Cerebellum (tissue), 4 donors: ENCODE measurements at places on chromosomes 6 and 20. TPM values are rescaled to one million over a fixed set of nuclear protein-coding genes. Genes with fewer than 3 reads are reported as not detected.

The ZNF334 gene
- total RNA-seq, result 30.8 TPM

The TRIM31 gene
- total RNA-seq, result not detected

The LINC00237 gene
- total RNA-seq, result 0.45 TPM

The SRC gene
- total RNA-seq, result 29.4 TPM

The HCRTR2 gene
- 10.2 TPM for total RNA-seq

The SYNCRIP gene
- total RNA-seq, result 95.2 TPM

DNA sequence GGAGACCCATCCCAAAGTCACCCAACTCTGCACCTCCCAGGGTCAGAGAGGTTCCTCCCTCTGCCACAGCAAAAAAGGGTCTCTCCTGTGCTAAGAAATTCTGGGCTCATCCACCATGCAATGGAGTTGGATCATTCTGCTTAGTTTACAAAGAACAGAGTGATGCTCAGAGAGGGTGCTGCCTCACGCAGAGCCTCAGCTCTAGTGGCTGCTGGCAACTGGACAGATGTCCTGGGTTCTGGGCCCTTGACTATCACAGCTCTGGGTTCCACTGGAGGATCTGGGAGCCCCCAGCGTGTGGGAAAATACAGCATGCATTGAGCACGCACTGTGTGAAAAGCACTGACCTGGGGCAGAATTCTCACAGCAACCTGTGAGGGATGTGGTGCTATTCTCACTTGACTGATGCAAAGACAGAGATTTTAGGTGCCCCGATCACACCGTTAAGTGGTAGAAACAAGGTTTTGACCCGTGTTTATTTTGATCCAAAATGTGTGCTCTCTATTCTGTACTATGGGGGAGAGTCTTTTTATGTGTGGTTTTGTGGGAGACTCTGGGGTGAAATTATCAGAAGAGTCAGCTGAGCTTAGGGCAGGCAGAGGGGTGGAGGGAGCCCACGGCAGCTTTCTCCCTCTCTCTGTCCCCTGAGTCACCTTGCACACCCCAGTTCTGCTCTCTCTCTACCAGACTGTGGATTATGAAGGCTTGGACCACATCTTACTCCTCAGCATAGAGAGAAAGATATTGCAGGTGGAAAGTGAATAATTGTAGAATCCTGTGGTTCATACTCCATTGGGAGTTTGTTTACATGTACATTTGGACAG, 19.9 kb downstream of the TREML4 start:
- no peak for DNase-seq

GRCh38 chr6:127608554-127609270, 31.7 kb downstream of the C6orf58 start:
- no peak for DNase-seq

- DNase-seq, result no peak
Measured at GRCh38 chr6:34425132-34425497, 754 bp downstream of the RPS10 start.

DNA sequence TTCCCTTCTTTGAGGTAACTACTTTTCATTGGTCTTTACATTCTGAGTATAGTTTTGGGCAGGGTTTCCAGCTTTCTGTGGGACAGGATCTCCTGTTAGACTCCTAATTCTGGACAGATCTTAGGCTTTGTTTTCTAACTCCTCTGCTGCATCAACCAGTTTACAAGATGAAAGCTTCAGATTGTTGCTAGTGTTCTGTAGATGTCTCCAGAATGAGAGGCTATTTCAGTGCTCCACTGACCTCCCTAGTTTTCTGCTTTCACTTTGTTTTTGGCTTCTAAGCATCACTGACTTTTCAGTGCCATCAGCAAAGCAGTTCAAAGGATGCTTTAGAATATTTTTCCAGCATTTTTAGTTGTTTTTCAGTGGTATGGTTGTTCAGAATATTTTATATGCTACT, 101.4 kb downstream of the LIN28B start:
- DNase-seq, result no peak

DNA sequence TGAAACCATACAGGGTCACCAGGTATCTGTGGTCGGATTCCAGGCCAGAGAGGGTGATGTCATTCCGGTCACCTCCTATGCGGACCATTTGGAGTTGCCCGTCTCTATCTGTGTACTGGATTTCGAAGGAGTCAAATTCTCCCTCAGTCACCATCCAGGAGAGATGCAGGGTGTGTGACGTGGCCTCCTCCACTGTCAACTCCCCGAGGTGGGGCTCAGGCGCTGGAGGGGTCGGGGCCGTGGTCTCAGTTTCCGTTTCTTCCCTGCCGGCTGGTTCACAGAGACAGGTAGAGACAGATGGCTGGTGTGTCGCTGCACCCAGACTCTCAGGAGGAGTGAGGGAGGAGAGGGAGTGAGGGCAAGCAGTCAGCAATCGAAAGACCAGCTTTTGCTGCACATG, 30.7 kb downstream of the CYP21A2 start:
- no peak for DNase-seq

DNA sequence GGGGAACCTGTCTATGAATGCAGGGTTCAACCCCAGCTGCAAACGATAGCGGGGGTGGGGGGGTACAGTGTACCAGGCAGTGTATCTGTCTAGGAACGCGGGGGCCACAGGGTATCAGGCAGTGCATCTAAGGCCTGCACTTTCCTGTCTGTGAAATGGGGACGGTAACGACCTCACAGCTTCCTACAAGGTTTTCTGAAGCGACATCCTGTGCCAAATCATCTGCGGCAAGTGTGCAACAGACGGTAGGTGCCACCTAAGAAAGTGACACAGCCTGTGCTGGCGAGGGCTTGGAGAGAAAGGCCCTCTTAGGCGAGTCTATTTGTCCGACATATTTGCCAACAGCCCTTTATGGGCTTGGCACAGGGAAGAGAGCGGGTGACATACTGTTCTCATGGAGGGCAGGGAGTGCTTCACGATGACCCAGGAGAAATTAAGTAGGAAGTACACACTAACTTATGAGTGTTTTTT, 3.8 kb downstream of the DIDO1 start:
- DNase-seq, result no peak

DNA sequence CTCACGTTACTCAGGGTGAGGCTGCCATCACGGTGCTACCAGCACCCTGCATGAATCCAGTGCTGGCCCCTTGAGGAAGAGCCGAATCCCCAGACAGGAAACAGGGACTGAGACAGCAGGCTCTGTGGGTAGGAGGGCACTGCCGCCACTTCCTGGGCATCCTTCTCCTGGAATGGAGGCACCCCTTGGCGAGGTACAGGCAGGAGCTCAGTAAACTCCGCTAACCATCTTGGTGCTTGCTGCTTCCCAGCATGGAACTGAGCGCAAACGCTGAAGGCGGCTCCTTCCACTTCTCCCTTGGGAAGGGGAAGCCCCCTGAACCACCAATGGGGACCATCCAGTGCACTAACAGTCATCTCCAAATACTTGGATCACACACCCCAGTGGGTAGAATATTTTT, 13.5 kb upstream of the CCDC167 start:
- DNase-seq, result no peak

- no peak for DNase-seq
Measured at GRCh38 chr6:160198606-160199211, 59.9 kb downstream of the SLC22A2 start.

GRCh38 chr6:157302736-157303135, 20.6 kb downstream of the TMEM242 start:
- no peak for DNase-seq

- DNase-seq, result no peak
Measured at GRCh38 chr20:31759836-31760518, 20.9 kb downstream of the TPX2 start.

DNA sequence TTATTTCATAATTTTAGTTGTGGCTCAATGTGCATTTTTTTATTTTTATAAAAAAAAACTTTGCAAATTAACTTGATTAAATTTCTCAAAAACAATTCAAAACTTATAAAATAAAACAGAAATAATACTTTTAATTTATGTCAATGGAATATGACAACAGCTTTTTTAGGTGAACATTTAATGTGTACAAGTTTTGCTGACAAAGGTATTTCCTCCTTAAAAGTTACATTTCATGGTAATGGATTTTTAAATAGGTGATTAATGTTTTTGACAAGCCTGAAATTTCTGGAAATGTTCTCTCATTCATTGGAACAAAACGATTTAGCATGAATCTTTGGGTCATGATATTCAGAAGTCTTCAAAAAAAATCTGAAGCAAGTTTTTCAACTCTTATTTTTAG, 1160.0 kb downstream of the HACE1 start:
- DNase-seq, result no peak

GRCh38 chr6:37594895-37595294, 95.2 kb upstream of the CCDC167 start:
- no peak for DNase-seq

DNA sequence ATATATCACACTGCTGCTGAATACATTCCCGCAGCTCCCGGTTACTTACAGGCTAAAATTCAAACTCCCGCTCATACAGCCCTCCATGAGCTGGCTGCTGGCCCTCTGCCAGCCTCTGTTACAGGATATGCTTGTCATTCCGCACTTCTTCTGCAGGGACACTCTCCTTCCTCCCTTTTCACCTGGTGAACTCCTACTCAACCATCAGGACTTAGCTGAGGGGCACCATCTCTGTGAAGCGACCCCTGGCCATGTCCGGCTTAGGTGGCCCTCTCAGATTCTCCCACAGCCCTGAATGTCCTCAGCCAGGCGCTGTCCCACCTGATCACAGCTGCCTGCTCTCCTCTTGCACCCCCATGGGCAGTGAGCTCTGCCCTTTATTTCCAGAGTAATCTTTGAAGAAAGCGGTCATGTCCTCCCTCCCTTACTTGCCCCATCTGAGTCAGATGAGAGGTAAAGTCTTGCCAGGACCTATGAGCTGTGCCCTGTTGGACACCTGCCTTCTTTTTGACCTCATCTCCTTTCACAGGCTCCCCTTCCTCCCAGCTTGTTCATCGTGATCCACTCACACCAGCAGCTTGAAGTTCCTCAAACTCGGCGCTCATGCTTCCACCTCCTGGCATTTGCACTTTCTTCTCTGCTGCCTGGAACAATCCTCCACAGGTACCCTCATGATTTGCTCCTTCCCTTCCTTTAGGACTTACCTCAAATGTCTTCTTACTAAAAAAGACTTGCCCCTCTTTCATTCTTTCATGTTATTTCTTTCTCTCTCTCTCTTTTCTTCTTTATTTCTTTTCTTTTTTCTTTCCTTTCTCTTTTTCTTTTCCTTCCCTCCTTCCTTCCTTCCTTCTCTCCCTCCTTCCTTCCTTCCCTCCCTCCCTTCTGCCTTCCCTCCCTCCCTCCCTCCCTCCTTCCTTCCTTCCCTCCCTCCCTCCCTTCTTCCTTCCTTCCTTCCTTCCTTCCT, 5.6 kb downstream of the CYP24A1 start:
- DNase-seq, result no peak

DNA sequence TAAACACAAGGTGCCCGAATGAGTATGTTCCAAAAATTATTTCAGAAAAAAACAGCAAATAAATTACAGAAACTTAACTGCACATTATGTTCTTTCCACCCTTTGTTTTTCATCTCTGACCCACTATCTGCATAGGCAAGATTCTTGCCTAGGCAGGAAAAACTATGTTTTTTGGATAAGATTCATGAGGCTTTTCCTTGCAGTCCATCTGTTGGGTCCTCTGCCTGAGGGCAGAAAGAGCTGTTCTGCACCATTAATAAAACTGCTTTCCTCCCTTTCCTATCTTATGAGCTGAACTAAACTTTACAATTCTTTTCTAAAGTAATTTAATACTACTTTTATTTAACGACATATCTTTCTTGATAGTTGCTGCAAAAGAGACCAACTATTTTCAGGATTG, 21.1 kb downstream of the ENPP1 start:
- no peak for DNase-seq

DNA sequence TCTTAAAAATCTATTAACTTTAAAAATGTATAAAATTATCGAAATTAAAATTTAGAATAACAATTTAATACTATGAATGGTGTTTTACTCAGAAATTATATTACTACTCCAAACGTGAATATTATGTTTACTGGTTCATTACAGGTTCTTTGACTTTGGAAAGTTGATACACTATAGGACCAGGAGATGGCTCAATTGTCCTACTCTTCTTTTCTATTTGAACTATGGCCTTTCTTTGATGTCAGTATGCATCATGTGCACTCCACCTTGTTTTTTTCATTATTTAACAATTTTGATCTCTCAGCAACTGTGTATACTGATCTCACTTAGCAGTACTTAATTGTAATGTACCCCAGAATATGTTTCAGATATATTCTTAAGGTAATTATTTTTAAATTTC, 391.5 kb upstream of the MANEA start:
- DNase-seq, result no peak

- no peak for DNase-seq
Measured at GRCh38 chr20:46085179-46085851, 4.4 kb downstream of the NCOA5 start.

- DNase-seq, result no peak
Measured at GRCh38 chr6:64717281-64717680, 989.7 kb downstream of the EYS start.

DNA sequence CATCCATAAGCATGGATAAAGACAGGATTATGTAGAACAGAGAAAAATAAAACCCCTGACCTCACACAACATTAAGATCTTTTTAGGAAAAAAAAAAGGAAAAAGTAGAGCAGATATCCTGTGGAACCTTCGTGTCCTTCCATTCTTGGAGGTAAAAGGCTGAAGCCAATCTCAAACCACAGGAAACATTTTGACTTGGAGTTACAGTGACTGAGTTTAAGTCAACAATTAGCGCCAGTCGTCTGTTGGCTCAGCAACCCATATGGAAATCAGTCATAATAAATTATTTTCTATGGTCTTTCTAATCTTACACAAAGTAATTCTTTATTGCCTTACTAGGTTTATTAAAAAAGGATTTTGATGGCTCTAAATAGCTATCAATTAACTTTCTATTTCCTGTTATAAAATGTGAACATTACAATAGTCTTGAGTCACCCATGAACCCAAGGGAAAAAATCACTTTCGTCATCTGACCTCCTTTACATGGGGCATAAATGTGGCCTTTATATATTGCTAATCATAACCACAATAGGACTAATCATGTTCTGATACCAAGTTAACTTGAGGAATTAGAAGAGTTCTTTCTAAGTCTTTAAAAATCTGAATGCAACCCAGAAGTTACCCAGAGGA, 592.9 kb downstream of the TFAP2B start:
- no peak for DNase-seq

- DNase-seq, result no peak
Measured at GRCh38 chr6:96909811-96910210, 12.1 kb upstream of the NDUFAF4 start.

GRCh38 chr6:48111575-48111974, 578 bp upstream of the PTCHD4 start:
- DNase-seq, result no peak

GRCh38 chr20:6959900-6960312, 192.4 kb downstream of the BMP2 start:
- no peak for DNase-seq

- no peak for DNase-seq
Measured at GRCh38 chr20:38000293-38000692, 33.0 kb downstream of the TTI1 start.
